Eye (tissue), 1 donor: ENCODE measurements at places on chromosomes 5 and 9.

- DNase-seq: no peak
Measured at GRCh38 chr9:101418518-101419430, 16.8 kb downstream of the ALDOB start.

DNA sequence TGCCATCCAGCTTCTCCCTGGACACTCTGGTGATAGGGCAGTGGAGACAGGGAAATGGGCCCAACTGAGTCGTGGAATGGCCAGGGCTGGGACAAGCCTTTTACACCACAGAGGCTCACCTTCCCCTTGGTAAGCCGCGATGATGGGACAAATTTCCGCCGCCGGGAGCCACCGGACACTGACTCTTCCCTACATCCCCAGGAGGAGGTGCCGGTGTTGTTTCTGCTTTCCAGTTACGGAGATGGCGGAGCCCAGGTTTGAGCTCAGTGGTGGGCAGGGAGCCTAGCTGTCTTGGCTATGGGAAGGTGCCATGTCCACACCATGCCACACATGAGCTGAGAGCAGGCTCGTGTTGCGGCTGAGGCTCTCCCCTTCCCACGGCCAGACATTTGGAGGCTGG, 19.9 kb upstream of the WNK2 start:
- no peak for DNase-seq

GRCh38 chr5:5585751-5586341, 163.4 kb downstream of the ICE1 start:
- DNase-seq: peak; percentile 25

GRCh38 chr9:89342948-89343347, 24.6 kb downstream of the SECISBP2 start:
- DNase-seq: no peak

DNA sequence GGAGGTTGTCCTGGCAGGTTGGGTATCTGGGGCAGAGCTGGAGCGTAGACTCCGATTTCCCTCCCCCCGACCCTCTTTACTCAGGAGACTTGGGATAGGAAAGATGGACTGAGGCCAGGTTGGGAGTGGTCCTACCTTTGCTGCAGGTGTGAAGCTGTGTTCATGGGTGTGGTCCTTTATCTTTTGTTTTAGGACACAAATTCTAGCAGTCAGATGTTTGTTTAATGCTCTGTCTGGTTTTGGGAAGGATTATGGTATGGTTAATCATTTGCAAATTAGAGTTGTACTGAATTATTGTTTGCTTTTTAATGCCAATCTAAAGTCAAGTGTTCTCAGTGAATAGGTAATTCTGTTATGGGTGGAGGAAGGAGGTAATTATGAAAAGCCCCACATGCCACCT, 14.1 kb upstream of the FAM120AOS start:
- DNase-seq: no peak

- DNase-seq: no peak
Measured at GRCh38 chr9:112094948-112095681, 80.0 kb downstream of the SUSD1 start.

DNA sequence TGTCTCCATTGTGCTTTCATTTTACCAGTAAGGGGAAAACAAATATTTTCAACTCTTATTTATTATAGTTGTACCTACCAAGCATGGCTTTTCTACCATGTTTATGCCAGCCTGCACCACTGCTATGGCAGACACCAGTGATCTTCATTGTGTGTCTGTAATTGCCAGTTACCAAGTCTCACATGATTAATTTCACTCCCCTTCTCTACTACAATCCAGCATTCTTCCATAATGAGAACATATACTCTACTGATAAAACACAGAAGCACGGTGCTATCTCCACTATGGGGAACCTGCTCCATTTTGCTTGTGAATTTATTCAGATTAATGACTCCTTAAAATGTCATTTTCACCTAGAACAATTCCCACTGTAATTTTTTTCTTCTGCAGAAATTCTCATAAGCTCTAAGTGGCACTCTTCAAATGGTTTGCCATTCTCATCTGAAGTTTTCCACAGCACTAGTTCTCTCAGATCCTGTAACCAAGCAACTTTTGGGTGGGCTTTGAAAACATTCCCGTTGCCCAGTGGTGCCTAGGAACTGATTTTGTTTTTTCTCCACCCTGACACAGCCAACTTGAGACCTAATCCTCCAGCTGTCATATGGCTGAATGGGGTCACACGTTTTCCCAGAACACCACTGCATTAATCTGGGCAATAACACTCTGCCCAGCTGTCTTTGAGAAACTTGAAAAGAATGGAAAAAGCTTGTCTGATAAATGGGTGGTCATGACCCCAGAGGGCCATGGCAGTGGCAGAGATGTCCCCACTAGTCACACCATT, 222.7 kb upstream of the RASEF start:
- peak; percentile 42 for DNase-seq

DNA sequence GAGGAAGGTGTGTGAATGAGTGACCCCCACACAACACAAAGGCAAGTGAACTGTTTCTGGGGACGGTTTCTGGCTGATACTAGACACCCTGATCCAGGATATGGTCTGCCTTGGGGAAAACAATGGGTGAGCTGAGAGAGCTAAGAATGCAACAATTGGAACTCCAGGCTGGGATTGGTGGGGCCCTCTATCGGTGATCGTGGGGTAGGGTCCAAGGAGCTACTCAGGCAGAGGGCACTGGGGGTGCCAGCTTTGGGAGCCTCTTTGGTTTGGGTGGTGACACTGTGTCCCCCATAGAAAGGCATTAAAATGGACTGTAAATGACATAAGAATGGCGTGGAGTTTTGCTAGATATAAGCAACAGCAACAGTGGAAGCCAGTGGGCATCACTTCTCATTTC, 439.1 kb downstream of the DMAC1 start:
- no peak for DNase-seq

DNA sequence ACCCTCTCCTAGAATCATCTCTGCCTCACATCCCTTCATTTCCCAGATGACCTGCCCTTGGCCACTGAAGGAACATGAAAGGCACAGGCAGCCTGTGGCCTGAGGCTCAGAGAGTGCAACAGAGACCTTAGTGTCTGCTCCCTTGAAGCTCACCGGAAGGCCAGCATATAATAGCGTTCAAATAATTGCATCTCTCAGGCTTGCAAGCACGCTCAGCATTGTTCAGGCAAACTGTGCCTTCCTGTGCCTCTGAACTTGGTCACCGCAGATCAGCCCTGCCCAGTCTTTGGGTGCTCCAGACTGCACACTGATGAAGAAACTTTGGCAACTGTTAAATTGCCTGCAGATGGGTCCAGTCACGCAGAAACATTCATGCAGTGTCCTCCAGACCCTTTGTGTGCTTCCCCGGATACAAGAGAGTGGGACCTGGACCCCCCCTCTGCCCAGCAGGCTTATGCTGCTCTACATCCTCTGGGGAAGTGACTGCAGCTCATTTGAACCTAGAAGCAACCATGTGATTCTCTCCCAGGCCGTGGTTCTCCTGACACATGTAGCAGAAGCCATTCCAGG, 216.0 kb upstream of the ANKRD55 start:
- peak; percentile 85 for DNase-seq

GRCh38 chr9:16930578-16930977, 60.1 kb upstream of the BNC2 start:
- no peak for DNase-seq

- no peak for DNase-seq
Measured at GRCh38 chr5:171721464-171721863, 64.2 kb upstream of the SMIM23 start.

DNA sequence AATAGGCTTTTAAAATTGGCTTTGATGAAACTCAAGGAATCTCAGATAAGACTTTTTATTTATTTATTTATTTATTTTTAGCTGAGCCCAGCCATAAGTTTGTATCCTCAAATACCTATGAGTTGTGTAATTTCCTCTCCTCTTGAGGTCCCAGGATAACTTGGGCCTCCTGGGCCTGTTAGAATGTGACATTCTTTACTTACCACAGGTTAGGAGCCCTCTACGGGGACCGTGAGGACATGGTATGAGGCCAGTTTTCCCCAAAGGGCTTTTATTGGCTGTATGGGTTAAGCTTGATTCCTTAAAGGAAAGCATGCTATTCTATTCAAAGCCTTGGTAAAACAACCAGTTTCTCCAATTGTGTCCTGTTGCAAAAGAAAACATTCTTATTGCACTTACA, 16.9 kb downstream of the SHISAL2B start:
- DNase-seq: no peak

DNA sequence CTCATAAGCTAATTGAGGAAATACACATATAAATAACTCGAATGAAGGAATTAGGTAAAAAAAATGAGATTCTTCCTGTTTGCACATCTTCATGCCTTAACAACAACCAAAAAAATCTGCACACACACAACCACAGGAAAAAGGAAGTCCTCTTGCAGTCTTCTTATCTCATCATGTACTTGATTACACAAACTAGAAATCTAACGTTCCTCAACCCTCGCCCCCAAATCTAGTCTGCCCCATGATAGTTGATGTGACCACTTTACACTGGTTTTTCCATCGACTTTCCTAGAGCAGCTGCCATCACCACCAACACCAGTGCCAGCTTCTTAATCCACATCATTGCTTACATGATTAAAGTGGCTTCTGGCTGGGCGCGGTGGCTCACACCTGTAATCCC, 31.2 kb upstream of the RNU6ATAC start:
- no peak for DNase-seq

DNA sequence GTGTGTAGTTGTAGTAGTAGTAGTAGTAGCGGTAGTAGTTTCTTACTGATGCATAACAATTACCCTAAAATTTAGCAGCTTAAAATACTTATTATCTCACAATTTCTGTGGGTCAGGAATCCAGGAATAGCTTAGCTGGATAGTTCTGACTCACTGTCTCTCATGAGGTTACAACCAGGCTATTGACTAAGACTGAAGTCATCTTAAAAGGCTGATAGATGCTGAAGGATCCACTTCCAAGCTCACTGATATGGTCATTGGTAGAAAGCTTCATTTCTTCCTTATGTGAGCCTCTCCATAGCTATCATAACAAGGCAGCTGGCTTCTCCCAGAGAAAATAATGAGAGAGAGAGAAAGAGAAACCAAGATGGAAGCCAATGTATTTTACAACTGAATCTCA, 147.5 kb upstream of the FBXL17 start:
- no peak for DNase-seq

DNA sequence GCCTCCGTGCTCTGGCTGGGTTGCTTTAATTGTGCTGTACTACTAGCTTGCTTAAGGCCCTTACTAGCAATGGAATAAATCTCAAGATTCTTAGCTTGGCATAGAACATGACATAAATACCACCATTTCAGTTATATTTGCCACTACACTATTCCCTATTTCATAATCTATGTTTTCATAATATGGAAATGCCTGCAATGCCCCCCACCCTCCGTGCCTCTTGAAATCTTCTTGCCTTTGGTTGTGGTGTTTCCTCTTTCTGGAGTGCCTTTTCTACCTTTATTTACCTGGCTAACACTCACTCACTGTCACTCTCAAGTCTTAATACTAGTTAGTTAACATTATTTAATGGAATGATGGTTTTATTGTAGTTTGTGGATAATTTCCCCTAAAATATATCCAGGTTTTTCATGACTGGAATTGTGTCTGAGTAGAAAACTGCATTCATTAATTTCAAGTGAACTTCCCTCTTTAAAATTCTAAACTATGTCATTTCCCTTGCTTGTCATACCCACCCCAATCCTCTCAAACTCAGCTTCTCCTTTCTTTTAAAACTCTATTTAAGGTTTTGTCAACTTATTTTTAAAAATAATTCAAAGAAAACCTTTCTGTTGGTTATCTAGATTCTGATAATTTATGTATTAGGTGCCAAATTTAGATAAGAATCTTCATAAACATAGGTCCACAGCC, 521.7 kb upstream of the DAB2 start:
- no peak for DNase-seq

- no peak for DNase-seq
Measured at GRCh38 chr9:89952401-89952800, 347.6 kb downstream of the GADD45G start.

DNA sequence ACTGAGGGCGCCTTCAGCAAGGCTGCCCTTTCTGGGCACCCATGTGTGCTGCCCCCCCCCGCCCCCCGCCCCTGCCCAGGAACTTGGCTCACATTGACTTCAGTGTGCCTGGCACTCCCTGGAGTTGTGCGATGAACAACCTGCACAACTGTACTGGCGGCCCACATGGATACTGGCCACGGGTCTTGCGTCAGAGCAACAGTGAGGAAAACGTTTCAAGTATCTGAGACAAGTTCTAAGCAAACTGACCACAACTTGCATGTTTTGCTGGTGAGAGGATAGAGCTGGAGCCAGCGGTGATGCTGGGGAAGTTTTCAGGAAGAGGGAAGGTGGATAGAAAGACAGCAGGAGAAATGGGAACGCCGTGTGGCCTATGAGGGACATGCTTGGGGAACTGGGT, 45.4 kb downstream of the HABP4 start:
- no peak for DNase-seq

- DNase-seq: peak; percentile 39
Measured at GRCh38 chr9:93869088-93869487, 86.1 kb downstream of the BARX1 start.

GRCh38 chr5:80919678-80920196, 40.4 kb upstream of the RASGRF2 start:
- DNase-seq: no peak

- DNase-seq: no peak
Measured at GRCh38 chr9:89425921-89426383, 72.0 kb downstream of the SEMA4D start.

GRCh38 chr9:128164307-128164885, 4.3 kb downstream of the BBLN start:
- no peak for DNase-seq

GRCh38 chr9:107586493-107586892, 96.9 kb upstream of the KLF4 start:
- DNase-seq: no peak

GRCh38 chr5:43553381-43553780, 3.5 kb downstream of the PAIP1 start:
- DNase-seq: no peak

- DNase-seq: no peak
Measured at GRCh38 chr9:37905776-37906175, 1.8 kb upstream of the SLC25A51 start.

DNA sequence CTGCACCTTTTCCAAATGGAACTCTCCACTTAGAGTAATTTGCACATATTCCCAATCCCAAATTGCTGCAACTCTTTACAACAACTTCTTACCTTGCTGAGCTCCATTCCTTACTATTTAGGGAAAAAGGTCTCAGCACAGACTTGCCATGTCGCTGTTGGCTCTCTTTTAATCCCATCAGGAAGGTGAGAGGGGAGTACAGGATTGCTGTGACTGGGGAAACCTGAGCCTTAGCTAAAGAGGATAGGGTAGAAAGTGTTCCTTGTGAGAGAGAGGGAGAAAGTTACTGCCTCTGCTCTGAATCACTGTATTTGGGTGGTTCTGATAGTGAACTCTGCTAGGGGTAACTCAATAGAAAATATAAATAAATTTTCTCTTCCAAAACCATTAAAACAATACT, 43.7 kb upstream of the GABRA1 start:
- DNase-seq: no peak

- DNase-seq: no peak
Measured at GRCh38 chr5:111848476-111848875, 91.5 kb upstream of the NREP start.
